ENCODE measurements at places on chromosomes 1 and 21.

DNA sequence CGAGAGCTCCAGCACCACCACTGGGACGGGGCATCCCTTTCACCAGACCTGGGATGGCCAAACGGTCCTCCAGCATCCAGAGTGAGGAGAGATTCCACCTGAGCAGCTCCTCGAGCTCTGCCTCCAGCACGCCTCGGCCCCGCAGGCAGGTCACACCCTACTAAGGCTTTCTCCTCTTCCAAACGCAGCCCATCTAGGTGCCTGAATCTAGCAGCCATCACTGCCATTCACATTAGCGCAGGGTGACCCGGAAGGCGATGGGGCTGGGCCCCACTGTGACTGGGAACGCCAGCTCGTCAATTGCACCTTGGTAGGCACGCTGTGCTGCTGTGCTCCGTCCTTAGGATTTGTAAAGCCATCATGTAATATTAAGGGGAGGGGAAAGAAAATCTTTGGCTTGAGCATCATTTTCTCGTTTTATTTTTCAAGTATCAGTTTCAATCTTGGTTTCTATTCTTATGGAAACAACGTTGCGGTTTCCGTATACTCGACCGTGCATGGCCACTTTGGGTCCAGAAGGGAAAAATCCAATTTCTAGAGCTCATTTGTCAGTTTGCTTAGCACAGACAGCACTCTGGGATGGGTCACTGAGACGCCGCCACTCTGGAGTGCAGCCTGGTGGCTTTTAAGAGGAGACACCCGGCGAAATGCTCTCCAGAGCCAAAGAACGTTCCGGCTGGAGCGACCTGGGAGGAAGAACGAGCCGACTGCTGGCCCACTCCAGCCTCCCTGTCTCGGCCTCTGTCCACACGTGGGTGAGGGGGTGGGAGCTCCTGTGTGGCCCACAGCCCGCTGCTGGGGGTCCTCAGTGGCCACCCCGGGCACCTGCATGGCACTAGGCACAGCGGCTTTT, 173.6 kb downstream of the PRDM16 start:
- no peak for DNase-seq

DNA sequence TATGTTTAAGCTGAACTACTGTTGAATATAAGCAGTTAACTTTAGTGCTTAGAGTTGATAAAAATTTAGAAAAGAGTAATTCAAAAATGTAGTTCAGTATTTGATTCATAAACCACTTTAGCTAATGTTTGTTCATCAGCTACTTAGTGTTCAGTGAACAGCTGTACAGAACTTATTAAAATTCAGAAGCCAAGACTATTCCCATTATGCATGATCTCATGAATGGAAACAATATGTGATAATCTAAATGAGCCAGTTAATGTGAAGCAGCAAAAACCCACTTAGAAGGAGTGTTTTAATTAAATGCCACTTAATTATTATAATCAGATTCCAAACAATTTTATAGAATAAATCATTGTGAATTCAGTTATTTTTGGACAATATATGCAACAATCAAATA, 92.9 kb upstream of the NEGR1 start:
- DNase-seq: no peak

DNA sequence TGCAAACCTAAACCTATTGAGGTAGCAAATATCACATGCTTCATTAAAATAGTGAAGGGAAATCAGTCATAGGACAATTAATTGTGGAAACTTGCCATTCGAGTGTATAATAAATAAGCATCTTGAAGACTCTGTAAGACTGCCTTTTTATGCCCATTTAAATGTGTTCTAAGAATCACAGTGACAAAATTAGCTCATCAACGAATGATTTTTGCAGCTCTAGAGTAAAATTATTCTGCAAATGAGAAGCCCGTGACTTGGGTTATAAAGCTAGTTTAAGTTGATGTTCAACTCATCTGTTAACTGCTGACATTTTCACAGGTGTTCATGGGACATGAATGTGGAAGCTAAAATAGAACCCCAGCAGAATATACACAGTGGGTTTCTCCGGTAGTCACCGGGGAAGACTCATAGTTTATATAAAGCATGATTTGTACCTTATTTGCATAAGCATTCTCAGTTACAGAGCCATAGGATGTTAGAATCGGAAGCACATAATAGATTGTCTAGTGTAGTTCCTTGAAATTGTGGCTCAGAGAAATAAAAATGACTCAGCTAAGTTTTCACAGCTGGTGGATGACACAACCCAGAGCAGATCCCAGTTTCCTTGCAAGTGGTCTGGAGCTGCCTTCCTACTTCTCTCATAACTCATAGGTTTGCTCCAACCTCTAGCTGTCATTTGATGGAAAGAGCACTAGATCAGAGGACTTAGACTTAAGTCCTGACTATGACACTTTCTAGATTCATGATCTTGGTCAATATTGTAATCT, 107.3 kb downstream of the UCHL5 start:
- DNase-seq: peak; percentile 80

DNA sequence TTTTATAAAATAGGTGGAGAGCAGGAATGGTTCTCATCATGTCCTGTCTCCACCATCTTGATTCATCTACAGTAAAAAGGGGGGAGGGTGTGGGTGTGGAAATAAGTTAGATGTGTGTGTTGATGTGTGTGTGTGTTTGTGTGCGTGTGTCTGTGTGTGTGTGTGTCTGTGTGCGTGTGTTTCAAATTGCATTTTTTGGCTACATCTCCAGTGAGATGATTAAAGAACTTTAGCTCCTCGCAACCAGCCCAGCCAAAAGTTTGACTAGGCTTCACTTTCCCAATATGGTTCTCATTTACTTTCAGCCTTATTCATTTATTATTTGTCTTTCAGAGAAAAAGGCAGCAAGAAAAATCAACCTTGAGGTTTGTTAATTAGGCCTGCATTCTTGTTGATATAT, 14.7 kb upstream of the HAO2 start:
- DNase-seq: no peak

GRCh38 chr1:178115260-178115659, 21.4 kb downstream of the RASAL2 start:
- no peak for DNase-seq

DNA sequence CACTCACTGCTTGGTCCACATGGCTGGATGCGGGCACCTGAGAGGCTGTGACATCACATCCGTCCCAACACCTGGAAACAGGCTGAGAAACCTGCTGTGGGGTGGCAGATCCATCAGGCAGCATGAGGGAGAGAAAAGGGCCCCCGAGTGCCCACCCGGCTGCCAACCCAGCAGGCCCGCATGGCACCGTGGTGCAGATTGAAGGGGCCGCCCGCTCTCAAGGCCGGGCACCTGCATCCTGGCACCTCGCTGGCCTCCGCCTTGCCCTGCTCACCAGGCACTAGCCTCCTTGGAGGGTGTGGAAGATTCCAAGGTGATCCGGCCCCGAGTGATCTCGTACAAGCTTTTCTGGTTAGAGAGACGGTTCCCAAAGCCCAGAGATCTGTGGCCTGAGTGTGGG, 110.5 kb downstream of the PRDM16 start:
- DNase-seq: no peak

GRCh38 chr1:66083003-66083402, 290.3 kb downstream of the PDE4B start:
- no peak for DNase-seq

DNA sequence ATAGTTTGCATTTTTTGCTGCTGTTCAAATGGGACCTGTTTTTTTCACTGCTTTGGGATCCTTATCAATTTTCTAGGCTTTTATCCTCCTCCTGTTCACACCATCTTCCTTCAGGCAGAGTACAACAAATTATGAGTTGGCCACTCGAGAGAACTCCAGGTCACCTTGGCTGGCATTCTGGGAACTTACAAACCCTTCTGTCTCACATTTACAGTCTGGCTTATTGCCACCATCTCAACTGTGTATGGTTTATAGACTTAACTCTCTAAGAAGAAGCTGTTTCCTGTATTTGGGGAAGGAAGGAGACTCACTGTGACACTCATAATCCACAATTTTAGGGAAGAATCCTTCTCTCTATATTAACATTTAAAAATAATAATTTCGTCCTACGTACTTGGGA, 5.4 kb upstream of the ZNF691 start:
- no peak for DNase-seq

GRCh38 chr1:204380293-204380831, 20.6 kb upstream of the PLEKHA6 start:
- no peak for DNase-seq
